ENCODE measurements at places on chromosomes 6 and 20.

DNA sequence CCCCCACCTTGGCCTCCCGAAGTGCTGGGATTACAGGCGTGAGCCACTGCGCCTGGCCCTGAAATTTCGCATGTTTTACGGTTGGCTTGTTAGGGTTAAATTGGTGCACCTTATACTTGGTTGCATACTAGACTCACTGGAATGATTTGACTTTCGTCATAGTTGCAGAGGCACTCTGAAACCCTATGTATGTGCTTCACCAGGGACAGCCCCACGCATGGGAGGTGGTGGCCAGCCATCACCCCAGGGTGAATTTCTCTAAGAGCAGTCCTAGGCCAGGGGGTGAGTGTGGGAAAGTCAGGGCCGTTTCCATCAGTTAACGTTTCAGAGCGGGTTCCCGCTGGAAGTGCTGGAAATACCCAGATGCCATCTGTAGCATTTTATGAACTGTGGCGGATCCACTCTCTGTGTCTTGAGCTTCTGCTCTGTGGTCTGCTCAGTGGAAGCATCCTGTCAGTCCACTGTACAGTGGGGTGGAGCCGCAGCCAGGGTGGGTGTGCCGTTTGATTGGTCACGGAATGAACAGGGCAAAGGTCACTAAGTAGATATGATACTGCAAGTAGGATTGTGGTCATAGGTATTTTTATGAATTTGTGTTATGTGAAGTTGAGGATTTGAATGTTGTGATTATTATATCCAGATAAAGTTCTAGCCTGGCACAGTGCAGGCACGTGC lies 13.2 kb downstream of the DNAJC5 start:
- no peak for DNase-seq

DNA sequence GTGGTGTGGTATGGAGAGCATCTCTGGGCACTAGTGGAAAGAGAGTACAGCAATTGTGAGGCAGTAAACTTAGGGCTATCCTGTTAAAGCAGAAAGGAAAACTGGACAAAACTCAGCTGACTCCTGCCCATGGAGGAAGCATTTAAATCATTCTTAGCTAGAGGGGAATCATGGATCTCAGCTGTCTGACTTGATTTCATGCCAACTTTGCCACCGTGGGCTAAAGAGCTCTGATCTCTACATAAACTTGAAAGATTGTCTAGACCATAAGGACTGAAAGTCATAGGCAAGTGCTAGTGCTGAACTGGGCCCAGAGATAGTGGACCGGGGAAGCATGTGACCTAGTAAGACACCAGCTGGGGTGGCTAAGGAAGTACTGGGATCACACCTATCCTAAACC lies 651.8 kb downstream of the COL12A1 start:
- no peak for DNase-seq

- DNase-seq: no peak
These were observed 3.2 kb upstream of the BPIFA2 start for GRCh38 chr20:33164763-33165095.

GRCh38 chr20:57840504-57841296 lies 130.9 kb upstream of the PMEPA1 start:
- no peak for DNase-seq

DNA sequence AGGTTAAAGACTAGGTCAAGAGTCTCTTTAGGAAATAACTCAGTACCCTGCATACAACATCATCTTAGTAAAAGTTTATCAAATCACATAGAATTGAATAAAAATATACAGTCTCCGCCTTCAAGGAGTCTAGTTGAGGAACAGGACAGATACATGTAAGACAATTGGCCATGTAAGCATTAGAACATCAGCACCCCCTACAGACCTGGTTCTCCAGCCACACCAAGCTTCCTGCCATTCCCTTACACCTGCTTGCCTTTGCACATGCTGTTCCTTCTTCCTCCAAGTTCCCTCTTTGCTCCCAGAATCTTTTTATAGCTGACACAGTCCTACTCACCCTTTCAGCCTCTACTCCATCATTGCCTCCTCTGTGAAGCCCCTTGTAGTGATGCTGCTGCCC lies 187.8 kb upstream of the LRFN2 start:
- DNase-seq: peak; percentile 18

GRCh38 chr6:157943249-157943963 lies 38.3 kb upstream of the SYNJ2 start:
- DNase-seq: no peak

DNA sequence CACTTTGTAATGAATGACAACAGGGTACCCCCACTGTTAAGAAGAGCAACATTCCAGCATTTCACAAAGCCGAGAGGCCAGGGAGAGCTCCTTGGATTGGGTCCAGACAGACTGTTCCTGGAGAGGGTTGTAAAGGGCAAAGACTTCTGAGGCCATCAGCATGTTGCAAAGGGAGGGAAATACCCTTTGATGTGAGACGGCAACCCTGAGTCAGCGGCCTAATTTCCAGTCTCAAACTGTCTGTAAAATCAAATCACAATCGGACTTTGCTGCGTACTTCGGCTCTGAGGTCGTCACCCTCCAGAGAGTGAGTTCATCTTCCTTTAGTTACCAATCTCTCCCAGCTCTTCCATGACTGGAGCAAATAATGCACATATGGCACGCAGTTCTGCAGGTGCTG lies 101.0 kb upstream of the DTNBP1 start:
- DNase-seq: no peak

GRCh38 chr6:147382945-147383554 lies 125.4 kb upstream of the SAMD5 start:
- DNase-seq: peak; percentile 72

DNA sequence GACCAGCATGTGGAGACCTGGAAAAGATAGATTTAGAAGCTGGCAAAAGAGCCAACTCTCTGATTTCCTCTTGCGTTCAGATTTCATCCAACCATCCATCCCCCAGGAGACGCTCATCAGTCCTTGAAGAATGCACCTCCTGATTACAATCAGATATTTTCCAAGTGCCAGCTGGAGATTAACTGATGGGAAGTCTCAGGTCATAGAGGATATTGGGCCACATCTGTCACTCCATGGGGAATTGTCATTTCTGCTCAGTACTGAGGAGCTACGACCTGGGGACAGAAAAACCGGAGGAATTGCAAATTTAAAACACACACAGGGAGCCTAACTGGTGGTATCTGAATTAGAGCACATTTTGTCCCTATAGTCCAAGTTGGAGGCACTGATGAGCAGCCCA lies 496.2 kb upstream of the SULF2 start:
- DNase-seq: no peak

DNA sequence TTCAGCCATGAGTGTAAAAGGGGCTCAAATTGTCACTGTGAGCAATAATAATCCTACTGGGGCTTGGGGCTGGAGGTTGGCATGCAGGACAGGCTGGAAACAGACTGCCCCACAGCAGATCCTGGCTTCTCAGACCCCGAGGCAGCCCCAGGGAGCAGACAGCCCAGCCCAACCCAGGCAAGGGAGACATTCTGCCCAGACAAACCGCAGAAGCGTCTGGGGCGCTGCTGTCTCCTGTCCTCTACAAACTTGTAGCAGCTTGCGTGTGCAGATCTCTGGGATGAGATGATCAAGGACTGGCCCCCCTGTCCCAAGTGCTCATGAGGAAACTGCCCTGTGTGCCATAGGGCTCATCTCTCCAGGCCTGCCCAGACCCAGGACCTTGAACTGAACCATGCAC lies 84.6 kb downstream of the MAFB start:
- no peak for DNase-seq

DNA sequence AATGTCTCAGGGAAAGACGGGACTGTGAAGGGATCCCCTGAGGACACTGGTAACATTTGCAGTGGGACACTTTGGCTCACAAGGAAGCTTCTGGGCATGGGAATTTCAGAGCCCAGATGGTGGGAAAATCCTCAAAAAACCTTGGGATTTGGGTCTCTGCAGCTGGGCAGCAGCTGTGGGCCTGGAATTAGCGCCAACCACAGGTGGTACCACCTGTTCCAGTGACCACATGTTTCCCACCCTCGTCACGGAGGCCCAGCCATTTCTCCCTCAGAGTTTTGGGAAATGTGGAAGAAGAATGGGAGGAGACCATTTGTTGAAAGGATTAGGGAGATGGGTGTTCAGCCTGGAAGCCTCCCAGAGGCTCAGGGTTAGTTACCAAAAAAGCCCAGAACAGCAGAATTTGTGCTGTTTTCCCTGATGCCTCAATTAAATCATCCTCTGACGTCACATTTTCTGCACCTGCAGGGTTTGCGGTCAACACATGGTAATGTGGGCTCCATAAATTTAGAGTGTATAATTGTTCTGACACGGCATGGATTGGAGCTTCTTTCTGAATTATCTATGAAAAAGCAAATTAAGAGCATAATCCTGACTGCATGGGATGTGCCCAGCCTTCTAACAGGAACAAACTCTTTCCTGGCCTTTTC lies 34.4 kb downstream of the EDN3 start:
- no peak for DNase-seq

DNA sequence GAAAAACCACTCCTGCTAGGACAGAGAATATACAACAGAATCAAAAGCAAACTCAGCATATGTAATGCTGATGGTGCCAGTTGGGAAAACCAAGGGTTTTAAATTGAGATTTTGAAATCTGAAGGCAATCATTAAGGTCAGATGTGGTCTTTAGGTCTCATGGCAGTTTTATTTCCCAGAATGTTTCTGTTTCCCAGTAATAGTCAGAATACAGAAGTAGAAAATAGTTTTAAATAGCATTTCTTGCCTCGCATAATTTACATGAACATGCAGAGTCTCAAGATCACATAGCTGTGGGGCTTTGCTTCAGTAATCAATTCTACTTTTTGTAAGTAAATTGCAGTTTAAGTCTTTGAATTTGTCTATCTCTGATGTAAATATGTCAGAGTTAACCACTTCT lies 58.1 kb downstream of the RNF144B start:
- DNase-seq: no peak

DNA sequence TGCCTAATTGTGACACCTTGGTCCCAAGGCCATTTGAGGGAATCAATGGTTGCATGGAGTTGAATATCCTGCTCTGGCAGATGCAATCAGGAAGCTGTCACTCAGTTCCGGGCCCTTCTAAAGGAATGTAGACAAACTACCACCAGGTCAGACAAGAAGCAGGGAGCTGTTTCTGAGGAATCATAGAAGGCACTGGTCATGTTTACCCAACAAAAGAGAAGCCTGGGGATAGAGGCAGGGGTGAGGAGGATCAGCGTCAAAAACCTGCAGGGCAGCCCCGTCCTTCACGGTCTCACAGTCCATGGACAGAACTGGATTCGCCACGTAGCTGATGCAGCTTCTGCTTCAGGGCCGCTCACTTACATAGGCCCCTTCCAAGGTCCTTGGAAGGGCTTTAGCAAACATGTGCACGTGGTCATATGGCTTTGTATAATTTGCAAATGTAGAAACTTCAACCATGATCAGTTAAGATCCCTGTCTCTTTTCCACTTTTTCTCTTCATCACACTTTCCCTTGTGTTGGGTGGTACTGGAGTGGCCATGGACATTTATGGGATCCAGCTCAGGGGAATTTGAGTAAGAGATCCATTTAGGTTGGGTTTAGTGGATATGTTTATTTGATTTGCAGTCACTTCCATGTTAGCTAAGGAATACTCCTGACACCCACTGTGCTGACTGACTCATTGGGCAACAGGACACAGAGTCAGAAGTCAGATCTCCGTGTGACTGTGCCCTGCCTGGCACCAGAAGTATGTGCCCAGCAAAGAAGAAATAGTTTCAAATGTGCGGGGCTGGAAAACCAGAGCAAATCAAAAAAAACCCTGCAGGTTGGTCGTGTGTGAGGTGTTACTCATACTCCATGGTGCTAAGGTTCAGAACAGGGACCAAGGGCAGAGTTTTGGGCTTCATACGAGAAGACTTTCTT lies 60.0 kb upstream of the ZFAND3 start:
- DNase-seq: no peak

- no peak for DNase-seq
These were observed 63.0 kb downstream of the SYCP2L start for GRCh38 chr6:10949579-10950490.

DNA sequence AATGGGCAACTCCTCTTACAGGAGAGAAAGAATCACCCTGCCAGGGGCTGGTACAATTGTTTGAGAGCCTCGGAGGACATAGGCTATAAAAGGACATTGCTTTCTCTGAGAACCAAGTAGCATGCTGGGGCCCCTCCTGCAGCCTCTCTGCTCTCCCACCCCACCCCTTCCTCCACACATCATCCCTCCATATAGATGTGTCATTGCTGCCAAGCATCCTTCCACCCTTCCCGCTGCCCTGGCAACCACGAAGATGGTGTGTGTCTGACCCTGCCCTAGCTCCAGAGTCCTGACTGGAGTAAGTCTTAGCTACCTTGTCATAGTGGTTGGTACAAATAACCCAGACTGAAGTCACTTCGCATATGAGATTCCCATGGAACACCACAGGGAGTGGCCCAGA lies 129.7 kb downstream of the SNX5 start:
- no peak for DNase-seq

DNA sequence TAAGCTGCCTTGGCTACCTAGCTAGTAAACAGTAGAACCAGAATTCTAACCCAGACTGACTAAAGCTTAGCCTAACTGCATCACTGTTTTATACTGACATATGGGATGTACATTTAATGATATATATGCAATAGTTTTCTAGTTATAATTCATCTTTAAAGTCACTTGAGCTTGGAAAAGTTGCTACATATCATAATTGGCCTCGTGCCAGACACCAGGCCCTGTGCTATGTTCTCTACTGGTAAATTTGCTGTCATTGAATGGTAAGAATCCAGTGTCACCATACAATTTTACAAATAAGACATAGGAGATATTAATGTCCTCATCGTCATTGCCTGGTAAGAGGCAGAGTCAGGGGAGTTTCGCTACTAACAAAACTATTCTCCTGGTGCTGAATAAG lies 396.8 kb downstream of the CDKAL1 start:
- peak; percentile 34 for DNase-seq

GRCh38 chr6:2485116-2485515 lies 239.7 kb upstream of the GMDS start:
- DNase-seq: no peak

GRCh38 chr6:14638906-14639761 lies 521.6 kb downstream of the CD83 start:
- DNase-seq: peak; percentile 42

- no peak for DNase-seq
These were observed 72.2 kb downstream of the GINS1 start for GRCh38 chr20:25479638-25480037.

GRCh38 chr20:37270576-37271420 lies 9.2 kb upstream of the GHRH start:
- peak; percentile 87 for DNase-seq

- DNase-seq: no peak
These were observed 27.7 kb downstream of the EIF2S2 start for GRCh38 chr20:34084227-34084923.

GRCh38 chr20:4508773-4509172 lies 212.9 kb upstream of the PRND start:
- DNase-seq: no peak

GRCh38 chr6:156776840-156777576 lies at the start of gene ARID1B:
Gene ARID1B, plus strand, starts transcription at chr6:156777378. Its CDS starts 303 bp downstream, at chr6:156777681.
- peak; percentile 91 for DNase-seq

GRCh38 chr20:57671662-57672061 lies 38.2 kb downstream of the PMEPA1 start:
- peak; percentile 40 for DNase-seq

GRCh38 chr6:82178759-82179112 lies 68.8 kb downstream of the IBTK start:
- DNase-seq: no peak

- no peak for DNase-seq
These were observed 40.2 kb upstream of the FNDC1 start for GRCh38 chr6:159128978-159129377.

GRCh38 chr6:106273087-106273486 lies 52.5 kb downstream of the ATG5 start:
- DNase-seq: no peak

Data from hematopoietic multipotent progenitor cell treated with erythropoietin and hydrocortisone succinate and interleukin-3 and kit ligand, for 4 days (in vitro differentiated cells).